ENCODE measurements at places on chromosomes 16 and 17.

GRCh38 chr17:45138911-45139532 is 3.5 kb downstream of the ACBD4 start:
- DNase-seq: no peak

GRCh38 chr17:33260638-33261037 is 32.5 kb downstream of the ASIC2 start:
- DNase-seq: no peak

DNA sequence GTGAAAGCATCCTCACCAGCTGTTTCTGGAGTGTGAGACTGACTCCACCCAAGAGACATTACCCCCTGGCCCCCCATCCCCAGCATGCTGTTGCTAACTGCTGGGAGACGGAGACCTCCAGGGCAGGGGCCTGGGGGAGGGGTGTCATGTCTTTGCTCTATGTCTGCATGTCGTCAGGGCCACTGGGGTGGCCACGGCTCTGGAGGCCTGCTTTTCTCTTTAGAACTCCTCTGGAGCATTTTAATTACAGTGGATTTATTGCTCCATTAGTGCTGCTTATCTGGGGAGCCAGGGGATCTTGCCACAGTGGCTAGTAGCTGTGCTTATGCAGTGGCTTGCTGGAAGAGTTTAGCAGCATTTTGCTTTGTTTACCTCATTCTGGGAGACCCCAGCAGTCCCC is 32.3 kb downstream of the CLEC16A start:
- no peak for DNase-seq

GRCh38 chr17:77087650-77088454 is 52.9 kb upstream of the SEC14L1 start:
- no peak for DNase-seq

DNA sequence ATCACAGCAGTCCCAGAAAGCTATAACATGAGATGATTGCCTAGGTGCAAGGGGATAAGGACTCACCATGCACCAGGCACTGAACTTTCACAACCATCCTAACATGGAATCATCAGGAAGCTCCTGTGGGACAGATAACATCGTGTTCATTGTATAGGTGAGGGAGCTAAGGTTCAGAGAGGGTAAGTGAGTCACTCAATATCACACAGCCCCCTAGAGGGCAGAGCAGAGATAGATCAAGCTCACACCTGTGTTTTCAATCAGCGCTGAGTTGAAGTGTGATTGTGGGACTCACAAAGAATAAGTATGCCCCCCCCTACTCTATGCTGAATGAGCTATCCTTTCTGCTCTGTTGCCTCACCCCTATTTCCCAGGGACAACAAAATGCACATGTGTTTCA is 377.7 kb upstream of the ERCC4 start:
- no peak for DNase-seq

DNA sequence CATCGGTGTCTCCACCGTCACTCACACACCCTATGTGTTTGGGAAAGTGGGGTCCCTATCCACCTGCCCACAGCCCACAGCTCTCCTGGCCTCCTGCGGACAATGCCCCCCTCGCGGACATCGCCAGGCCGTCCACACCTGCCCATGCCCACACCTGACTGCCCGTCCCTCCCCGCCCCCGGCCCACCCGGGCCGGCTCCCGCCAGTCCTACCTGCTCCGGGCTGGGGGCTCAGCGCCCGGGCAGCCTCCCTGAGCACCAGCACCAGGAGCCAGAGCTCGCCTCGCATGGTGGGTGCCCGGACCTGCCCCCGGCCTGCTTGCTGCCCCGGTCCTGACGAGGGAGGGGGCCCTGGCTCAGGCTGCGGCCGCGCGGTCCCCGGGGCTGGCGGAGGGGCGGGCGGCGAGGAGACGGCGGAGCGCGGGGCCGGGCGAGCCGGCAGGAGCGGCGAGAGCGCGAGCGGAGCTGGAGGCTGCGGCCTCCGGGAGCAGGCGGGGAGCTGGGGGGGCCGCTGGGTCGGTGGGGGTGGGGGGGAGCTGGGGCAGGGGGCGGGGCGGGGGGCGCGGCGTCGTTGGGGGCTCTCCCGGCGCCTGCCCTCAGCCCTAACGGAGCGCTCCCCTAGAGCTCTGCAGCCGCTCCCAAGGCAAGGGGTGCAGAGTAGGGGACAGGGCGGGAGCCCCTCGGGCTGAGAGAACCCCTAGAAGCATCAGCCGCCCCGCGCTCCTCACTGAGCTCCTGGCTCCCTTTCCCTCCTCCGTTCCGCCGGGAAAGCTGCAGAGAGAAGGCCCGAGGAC is at the start of gene PLXDC1:
TSS of gene PLXDC1 (minus strand) at position 488 of the 793 bp plus-strand sequence. CDS start at position 288, 200 bp downstream.
- DNase-seq: no peak

- DNase-seq: no peak
These were observed 2.0 kb upstream of the TMEM11 start for GRCh38 chr17:21215935-21216334.

- no peak for DNase-seq
These were observed 178.1 kb upstream of the ZFHX3 start for GRCh38 chr16:73225983-73226382.

DNA sequence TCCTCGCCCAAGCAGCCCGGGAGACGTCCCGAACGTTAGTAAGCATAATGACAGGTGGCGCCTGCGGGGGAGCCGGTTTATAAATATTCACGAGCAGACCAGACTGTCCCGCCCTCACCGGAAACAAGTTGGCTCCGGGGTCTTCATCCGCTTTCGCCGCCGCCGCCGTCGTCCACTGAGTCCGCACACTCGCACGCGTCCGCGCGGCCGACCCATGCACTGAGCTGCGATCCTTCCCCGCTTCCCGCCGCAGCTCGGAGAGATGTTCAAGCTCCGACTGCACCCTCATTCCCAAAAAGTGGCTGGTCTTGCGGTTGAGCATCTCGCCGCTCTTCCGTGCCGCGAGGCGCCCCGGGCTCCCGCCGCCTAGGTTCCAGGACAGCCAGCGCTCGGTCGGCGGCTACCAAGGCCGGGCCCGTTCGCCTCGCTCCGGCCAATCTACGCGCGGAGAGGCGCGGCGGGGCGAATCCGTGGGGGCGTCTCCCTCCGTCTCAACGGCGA is 385 bp downstream of the CFAP119 start:
- no peak for DNase-seq

DNA sequence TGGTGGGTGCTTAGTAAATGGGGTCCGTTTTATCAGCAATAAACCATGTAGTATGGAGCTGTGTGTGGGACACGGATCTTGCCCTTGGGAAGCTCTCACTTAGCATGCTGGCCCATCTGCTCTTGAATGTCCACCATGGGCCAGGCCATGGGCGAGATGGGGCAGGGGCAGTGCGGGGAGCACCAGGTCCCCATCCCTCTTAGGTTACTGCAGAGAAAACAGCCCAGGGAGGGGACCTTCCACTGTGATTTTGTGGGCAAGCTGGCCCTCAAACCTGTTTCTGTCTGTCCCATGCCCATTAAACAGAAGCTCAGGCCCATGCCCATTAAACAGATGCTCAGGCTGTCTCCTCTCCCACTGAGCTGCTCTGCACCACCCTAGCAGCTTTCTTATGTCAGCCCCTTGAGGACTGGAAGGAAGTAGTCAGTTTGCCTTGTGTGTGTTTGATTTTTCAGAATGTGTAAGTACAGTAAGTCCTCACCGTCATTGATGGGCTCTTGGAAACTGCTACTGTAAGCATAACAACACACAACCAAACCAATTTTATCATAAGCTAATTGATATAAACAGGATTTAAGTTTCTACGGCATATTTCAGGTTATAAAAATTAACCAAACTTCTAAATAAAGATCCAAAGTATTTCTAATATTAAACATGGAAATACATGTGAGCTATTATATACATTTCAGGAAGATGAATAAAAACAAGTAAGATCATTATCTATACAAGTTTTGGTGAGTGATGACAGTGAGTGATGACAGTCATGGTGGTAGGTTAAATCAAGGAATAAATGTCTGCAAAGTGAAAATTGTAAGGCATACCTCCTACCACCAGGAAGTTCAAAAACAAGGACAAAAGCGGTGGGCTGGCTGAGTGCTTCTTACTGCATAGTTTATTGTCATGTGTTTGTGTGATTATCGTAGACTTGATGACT is 11.5 kb downstream of the MPRIP start:
- DNase-seq: no peak

DNA sequence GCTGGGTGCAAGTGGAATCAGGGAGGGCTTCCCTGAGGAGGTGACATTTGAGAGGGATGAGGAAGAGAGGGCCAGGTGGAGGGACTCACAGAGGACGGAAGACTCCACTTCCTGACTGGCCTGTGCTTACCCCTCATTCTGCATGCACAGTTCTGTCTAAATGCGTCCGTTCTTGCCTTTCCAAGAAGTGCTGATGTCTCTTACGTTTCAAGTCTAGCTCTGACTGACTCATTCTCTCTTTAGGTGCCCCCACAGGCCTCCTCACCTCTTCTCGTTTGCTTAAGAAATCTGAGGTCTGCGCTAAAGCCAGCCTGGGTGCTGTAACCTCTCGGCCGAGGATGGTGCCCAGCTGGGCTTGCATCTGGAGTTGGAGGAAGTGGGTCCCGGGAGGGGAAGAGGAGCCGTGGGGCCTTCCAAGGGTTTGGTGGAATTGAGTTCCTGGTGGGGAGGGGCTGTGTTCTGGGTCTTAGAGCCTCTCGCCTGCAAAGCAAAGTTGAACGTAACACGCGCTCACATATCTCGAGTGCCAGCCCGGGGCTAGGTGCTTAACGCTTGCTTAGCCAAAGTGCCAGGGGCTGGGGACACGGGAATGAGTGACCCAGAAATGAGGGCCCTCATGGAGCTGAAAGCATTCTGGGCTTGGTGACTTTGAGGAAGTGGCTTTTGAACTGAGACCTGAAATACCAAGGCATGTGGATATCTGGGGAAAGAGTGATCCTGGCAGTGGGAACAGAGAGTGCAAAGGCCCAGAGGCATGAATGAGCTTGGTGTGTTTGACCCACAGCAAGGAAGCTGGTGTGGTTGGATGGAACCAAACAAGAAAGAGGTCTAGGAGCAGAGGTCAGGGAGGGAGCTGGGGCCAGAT is 4.8 kb downstream of the IL4R start:
- DNase-seq: no peak

DNA sequence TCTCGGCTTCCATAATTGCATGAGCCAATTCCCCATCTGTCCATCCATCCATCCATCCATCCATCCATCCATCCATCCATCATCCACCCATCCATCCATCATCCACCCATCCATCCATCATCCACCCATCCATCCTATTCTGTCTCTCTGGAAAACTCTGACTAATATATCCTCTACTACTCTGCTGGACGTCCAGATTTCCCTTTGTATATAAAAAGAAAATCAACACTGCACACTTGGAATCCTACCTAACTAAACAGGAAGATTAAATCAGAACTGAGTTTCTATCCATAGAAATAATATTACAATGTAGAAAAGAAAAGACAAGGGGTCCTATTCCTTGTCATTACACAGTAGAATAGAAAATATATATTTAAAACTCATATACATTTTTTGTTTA is 150.3 kb upstream of the CORO6 start:
- no peak for DNase-seq

GRCh38 chr16:8806272-8806983 is 8.8 kb downstream of the PMM2 start:
- DNase-seq: no peak

- DNase-seq: no peak
These were observed 22.5 kb downstream of the ATPAF2 start for GRCh38 chr17:18016426-18016825.

GRCh38 chr16:19119564-19119963 is 5.8 kb downstream of the ITPRIPL2 start:
- DNase-seq: no peak

Data from HFF-Myc (cell line).